H4 (cell line): ENCODE measurements at places on chromosomes 3 and 15. TPM values are rescaled to one million over a fixed set of nuclear protein-coding genes. Genes with fewer than 3 reads are reported as not detected.

The TADA3 gene
- total RNA-seq: 81.5 and 95.9 TPM in 2 replicates

The CAMKV gene
- total RNA-seq: not detected in 2 replicates

The CATSPER2 gene
- total RNA-seq: not detected in 2 replicates

The GOLGA6L10 gene
- 0.56 TPM in 1 of 2 replicates, not detected in the other for total RNA-seq

The ETV5 gene
- total RNA-seq: 56.7 and 73.9 TPM in 2 replicates

The CDHR4 gene
- total RNA-seq: not detected in 2 replicates

The SLC6A20 gene
- not detected in 2 replicates for total RNA-seq

The EBLN2 gene
- 0.04 and 0.76 TPM in 2 replicates for total RNA-seq

The LXN gene
- 35.4 and 39.6 TPM in 2 replicates for total RNA-seq

The SLC24A5 gene
- total RNA-seq: not detected in 2 replicates

The XCR1 gene
- total RNA-seq: not detected in 2 replicates

The HES1 gene
- total RNA-seq: 19.3 and 22.5 TPM in 2 replicates

The FAM174B gene
- 0.06 and 0.14 TPM in 2 replicates for total RNA-seq

The IGDCC3 gene
- not detected in 2 replicates for total RNA-seq

The CILP gene
- total RNA-seq: 0.02 and 0.10 TPM in 2 replicates

The MESP1 gene
- 0.47 TPM in 1 of 2 replicates, not detected in the other for total RNA-seq

The GPR62 gene
- not detected in 2 replicates for total RNA-seq

The ITGB5 gene
- 189 and 223 TPM in 2 replicates for total RNA-seq

The PODXL2 gene
- 13.0 and 15.8 TPM in 2 replicates for total RNA-seq

The SV2B gene
- total RNA-seq: 0.04 TPM in 1 of 2 replicates, not detected in the other

The INO80 gene
- 11.4 and 17.3 TPM in 2 replicates for total RNA-seq

The SCG5 gene
- 0.64 and 0.95 TPM in 2 replicates for total RNA-seq

The DISP2 gene
- 0.14 and 0.27 TPM in 2 replicates for total RNA-seq

The SLC35G2 gene
- 6.3 and 8.0 TPM in 2 replicates for total RNA-seq

The TUSC7 gene
- not detected in 2 replicates for total RNA-seq

The NDUFAF3 gene
- total RNA-seq: 80.9 and 87.8 TPM in 2 replicates

The GCNT3 gene
- total RNA-seq: 1.2 and 4.1 TPM in 2 replicates

The SMCO1 gene
- total RNA-seq: not detected in 2 replicates

The SRP14 gene
- 317 and 358 TPM in 2 replicates for total RNA-seq

The MKRN2OS gene
- not detected in 2 replicates for total RNA-seq

The TRPM1 gene
- not detected in 2 replicates for total RNA-seq

The IMPG2 gene
- 0.06 and 0.08 TPM in 2 replicates for total RNA-seq

The ATP10A gene
- total RNA-seq: 1.3 and 2.4 TPM in 2 replicates

The MGLL gene
- total RNA-seq: 2.1 and 4.6 TPM in 2 replicates

The KIF9 gene
- 5.3 and 13.3 TPM in 2 replicates for total RNA-seq

The CAMK2N2 gene
- 0.47 and 1.6 TPM in 2 replicates for total RNA-seq

The SLC12A1 gene
- not detected in 2 replicates for total RNA-seq

The PIERCE2 gene
- 1.3 and 6.5 TPM in 2 replicates for total RNA-seq

The FSTL1 gene
- total RNA-seq: 290 and 316 TPM in 2 replicates

The CSTA gene
- total RNA-seq: 39.5 and 62.1 TPM in 2 replicates

The KLHDC8B gene
- total RNA-seq: 2.0 and 2.5 TPM in 2 replicates

The ACAD9 gene
- 16.6 and 31.9 TPM in 2 replicates for total RNA-seq

The ANKRD63 gene
- 0.37 TPM in 1 of 2 replicates, not detected in the other for total RNA-seq

The SKOR1 gene
- total RNA-seq: not detected in 2 replicates

The NDN gene
- total RNA-seq: 0.33 and 1.3 TPM in 2 replicates

The CDCP1 gene
- 0.12 and 0.31 TPM in 2 replicates for total RNA-seq

The PLCB2 gene
- 1.6 and 2.4 TPM in 2 replicates for total RNA-seq

The ZNF662 gene
- total RNA-seq: 0.06 TPM in 1 of 2 replicates, not detected in the other

The PLA2G4D gene
- total RNA-seq: not detected in 2 replicates

The ROPN1 gene
- total RNA-seq: not detected in 2 replicates
